ENCODE measurements at places on chromosomes 2 and 18.

DNA sequence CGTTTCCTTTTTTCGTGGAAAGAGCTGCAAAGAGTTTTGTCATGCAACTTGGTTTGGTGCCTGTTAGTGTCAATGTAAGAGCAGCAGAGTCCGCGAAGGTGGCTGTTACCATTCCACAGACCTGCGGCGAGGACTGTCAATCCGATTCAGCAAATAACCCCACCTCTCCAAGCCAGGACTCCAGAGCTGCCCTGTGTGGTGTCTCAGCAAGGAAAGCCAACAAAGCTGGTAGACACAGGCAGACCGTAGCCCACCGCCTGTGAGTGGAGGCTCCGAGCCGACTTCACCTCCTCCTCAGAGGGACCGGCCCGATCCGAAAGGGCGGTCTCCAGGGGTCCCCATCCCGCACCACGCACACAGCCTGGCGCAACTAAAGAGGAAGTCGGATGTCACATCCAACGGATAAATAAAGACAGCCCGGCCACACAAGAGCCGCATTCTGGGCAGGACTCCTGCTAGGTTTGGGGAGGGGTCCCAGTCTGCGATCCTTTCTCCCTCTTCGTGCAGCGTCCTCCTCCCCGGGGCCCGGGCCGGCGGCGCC, 819 bp downstream of the ANKRD44 start:
- peak; percentile 46 for DNase-seq

DNA sequence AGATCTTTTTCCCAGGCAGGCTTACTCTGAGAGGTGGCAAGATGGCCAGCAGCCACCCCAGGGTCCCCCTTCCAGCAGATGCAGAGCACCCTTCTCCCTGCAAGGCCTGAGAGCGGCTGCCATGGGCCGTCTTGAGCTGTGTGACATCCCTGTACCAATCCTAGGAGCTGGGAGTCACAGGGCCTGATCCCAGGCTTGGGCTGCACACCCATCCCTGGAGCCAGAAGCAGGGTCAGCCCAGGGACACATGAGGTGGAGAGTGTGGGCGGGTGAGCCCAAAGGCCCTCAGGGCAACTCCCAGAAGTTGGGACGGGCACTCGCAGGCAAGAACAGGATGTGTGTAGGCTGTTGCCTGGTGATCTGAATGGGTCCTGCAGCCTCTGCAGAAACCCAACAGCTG, 40.5 kb downstream of the CROCC2 start:
- no peak for DNase-seq

GRCh38 chr2:184481865-184482264, 116.5 kb upstream of the ZNF804A start:
- no peak for DNase-seq

DNA sequence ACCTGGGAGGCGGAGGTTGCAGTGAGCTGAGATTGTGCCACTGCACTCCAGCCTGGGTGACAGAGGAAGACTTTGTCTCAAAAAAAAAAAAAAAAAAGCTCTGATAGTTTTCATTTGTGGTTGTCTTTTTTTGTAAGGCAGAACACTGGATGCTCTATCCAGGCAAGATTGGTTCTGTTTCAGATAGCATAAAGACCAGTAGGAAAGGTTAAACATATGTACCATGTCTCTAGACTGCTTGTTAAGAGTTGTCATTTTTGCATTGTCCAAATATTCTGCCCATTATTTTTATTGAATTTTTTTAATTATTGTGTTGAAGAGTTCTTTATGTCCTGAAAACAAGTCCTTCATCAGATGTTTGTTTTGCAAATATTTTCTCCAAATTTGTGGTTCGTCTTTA, 60.0 kb downstream of the NCOA1 start:
- no peak for DNase-seq
